ENCODE measurements at places on chromosomes 7 and 10.

GRCh38 chr10:52215745-52216361 is 98.2 kb upstream of the DKK1 start:
- H3K4me3 ChIP-seq: no peak overlapping the region
- H3K27ac ChIP-seq: no peak overlapping the region
- no peak for DNase-seq
- no peaks in the 10 kb centered on the region for H3K27me3 ChIP-seq
- no peaks in the 10 kb centered on the region for H3K36me3 ChIP-seq

DNA sequence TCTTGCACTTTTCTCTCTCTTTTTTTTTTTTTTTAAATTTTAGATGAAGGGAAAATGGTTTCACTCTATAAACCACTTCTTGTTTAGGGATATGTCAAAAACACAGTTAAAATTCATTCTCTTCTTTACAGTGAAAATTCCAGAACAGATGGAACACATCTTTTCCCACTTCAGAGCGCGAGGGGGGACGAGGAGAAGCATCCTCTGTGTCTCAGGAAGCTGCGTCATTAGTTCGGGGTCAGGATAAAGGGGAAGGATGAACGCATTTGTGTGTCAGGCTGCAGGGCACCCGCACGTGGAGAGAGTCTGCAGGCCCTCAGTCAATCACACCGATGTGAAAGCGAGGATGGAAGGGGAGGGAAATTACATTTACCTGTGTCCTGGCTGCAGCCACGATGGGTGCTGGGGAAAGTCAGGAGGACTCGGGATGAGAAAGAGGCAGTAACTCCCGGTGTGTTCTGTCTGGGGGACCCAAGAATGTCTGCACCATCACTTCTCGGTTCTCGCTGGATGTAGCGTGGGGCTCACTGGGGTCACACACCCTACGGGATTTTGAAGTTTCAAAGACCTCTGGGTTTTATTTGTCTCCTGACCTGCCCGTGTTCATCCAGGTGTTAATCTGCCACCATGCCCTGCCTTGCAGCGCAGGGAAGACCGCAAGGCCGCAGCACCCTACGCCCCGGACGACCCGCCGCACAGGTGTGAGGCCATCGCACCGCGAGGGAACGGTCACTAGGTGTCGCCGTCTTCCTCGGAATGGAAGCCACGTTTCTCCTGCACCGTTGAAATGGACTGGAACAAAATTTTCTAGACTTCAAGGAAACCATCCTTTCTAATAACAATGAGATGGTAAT is 66.7 kb upstream of the PITRM1 start:
- no peaks in the 10 kb centered on the region for H3K36me3 ChIP-seq
- no peak overlapping the region for H3K27ac ChIP-seq
- no peak overlapping the region for H3K4me3 ChIP-seq
- DNase-seq: peak; percentile 80

DNA sequence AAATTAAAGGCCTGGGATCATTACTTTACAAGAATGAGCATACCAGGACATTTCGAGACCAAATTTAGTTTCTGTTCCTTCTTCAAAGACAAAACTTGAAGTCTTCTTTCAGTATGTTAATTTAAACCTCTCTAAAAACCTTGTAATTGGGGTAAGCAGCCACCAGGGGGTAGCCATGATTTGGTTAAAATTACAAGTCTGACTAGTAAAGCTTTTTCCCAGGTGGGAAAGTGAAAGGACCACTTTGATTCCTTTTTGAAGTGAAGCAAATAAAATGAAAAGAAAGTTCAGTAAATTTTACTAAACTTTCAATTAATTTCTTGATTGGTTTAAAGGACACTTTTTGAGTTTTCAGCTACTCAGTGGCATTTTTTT is 294.3 kb downstream of the BBS9 start:
- H3K4me1 ChIP-seq: no peaks in the 10 kb centered on the region
- H3K27me3 ChIP-seq: no peaks in the 10 kb centered on the region
- H3K36me3 ChIP-seq: no peaks in the 10 kb centered on the region
- DNase-seq: no peak
- H3K4me3 ChIP-seq: no peak overlapping the region

GRCh38 chr7:91634485-91635177 is 245.9 kb downstream of the MTERF1 start:
- no peak overlapping the region for H3K4me3 ChIP-seq
- H3K4me1 ChIP-seq: no peaks in the 10 kb centered on the region
- no peaks in the 10 kb centered on the region for H3K36me3 ChIP-seq
- no peak for DNase-seq
- H3K27me3 ChIP-seq: no peaks in the 10 kb centered on the region
- no peak overlapping the region for H3K27ac ChIP-seq

DNA sequence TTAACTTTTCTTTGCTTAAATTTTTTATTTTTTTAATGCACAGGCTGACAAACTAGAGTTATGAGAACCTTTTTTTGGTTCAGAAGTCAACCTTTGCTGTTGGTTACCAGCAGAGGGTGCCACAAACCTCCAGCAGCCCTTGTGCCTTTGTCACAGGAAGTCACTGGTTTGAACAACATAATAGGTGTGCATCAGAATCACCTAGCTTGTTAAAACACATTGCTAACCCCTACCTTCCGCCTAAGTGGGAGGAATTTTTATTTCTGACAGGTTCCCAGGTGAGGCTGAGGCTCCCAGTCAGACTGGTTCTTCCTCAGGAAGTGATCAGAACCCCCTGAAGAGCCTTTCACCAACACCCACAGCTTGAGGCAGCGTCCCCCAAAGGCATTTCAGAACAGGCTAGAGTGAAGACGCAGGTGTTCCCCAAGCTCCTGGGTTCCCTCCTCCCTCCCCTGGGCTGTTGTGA is 22.6 kb upstream of the VDAC2 start:
- peaks cover 2% of the 10 kb centered on the region for H3K4me1 ChIP-seq
- H3K36me3 ChIP-seq: peaks cover 3% of the 10 kb centered on the region
- H3K27ac ChIP-seq: peak overlapping the region; percentile 63
- DNase-seq: peak; percentile 71
- H3K27me3 ChIP-seq: no peaks in the 10 kb centered on the region
- no peak overlapping the region for H3K4me3 ChIP-seq

DNA sequence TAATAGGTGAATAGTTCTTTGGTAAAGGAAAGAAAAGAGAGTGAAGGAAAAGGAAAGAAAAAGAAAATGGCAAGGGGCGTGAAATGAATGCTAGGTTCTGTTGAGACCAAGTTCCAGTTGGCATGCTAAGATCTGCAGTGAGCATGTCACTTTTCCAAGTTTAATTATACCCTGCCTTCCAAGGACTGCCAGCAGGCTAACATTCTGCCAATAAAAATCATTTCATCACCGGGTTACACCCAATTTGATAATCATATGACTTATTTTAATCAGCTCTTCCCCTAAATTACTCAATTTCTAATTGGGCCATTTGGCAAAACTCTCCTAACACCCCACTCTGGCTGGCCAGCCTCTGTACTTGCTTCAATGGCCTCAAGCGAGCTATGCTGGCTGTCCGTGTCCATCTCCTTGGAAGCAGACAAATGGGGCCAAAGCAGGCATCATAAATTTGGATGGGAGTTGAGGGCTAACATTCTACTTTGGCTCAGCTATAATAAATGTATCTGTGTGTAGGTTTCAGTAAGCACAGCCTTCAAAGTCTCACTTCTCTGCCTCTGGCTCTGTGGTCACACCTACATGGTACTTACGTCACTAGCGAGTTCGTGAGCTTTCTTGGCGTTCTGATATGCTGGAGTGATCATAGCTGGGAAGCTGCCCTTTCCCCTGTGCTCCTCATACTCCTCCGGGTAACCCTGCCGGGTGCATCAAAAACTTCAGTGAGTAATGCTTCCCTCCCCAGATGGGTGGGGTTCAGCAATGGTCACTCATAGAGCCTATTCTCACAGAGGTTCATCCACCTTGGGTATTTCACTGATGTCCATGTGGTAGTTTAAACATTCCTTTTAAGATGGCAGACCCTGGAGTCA is 17.3 kb downstream of the NRAP start:
- no peak overlapping the region for H3K27ac ChIP-seq
- no peaks in the 10 kb centered on the region for H3K36me3 ChIP-seq
- DNase-seq: no peak

DNA sequence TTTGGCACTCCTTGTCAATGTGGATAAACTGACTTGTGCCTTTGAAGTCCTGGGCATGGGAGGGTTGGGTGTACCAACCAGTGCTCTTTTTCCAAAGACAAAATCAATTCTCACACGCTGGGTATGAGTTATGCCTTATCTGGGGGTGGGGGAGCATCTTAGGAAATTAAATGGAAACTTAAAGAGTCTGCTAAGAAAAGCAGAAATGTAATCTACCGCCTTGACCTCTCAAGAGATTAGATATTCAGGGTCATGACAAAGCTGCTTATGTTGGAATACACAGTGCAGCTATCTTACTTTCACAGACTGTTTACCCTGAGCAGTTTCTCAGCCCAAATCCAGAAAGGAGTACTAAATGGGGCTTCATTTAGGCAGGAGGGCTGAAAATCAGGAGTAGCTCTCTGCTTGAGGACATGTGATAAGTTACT is 2.6 kb downstream of the MEST start:
- H3K27ac ChIP-seq: no peak overlapping the region
- H3K36me3 ChIP-seq: peaks cover 38% of the 10 kb centered on the region
- DNase-seq: no peak
- H3K4me1 ChIP-seq: peaks cover 4% of the 10 kb centered on the region
- no peak overlapping the region for H3K4me3 ChIP-seq
